ENCODE measurements at places on chromosomes 6 and 20.
A peak's percentile ranks its signal among the peaks of the same experiment; 100 is the strongest.

- DNase-seq = peak; percentile 76
Measured at GRCh38 chr6:133921249-133921859, 31.7 kb upstream of the TBPL1 start.

GRCh38 chr6:47132724-47133123 lies 90.6 kb upstream of the ADGRF1 start:
- no peak for DNase-seq

GRCh38 chr20:12723811-12724210 lies 285.0 kb upstream of the SPTLC3 start:
- DNase-seq = no peak

DNA sequence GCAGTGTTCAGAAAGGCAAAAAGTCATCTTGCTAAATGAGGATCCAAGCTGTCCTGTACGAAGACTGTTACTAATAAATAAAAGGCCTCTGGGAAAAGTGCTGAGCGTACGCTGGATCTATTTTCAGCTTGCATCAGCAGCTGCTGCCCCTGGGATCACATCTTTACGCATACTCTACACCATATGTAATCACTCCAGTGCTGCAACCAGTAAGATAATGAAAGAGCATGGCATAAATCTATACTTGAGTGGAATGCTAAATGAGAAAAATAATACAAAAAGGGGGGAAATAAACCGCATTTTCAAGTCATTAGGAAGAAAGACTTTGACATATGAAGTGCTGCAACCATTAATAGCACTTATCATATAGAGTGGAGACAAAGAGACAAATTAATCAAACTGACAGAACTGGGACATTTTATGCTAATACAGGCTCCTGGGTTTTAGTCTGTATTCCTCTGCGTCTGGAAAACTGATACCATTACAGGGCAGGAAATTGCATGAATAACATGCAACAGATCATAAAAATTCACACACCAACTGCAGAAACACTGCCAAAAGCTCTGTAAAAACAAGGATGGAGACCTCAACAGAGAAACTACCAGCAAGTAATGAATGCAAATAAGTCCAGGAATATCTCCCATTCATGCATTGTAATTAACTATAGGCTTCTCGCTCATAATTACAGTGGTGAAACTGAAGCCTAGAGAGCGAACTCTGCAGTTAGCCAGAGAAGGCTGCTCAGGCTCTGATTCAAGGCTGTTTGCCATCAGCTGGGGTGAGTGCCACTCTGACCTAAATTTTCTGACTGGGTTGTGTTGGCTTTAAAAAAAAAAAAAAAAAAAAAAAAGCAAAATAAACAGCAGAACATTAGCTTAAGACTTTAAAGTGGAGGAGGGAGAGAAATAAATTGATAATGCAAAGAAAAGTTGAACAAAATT lies 83.8 kb downstream of the GJA10 start:
- no peak for DNase-seq

DNA sequence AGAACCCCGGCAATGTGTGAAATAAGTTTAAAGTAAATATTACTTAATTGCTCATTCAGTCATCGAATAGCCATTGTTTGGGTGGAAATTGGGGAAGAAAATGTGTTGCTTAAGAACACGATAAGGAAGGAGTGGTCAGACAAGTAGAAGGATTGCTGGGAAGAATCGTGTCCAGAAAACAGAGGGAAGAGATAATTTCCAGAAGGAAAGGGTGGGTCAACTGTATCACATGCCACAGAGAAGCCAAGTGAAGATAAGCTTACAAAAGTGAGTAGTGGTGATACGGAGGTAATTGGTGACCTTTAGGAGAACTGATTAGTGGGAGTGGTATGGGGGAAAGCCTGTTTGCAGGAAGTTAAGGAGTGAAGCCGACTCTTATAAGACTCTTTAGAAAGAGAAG lies 306.2 kb downstream of the SOX4 start:
- no peak for DNase-seq

DNA sequence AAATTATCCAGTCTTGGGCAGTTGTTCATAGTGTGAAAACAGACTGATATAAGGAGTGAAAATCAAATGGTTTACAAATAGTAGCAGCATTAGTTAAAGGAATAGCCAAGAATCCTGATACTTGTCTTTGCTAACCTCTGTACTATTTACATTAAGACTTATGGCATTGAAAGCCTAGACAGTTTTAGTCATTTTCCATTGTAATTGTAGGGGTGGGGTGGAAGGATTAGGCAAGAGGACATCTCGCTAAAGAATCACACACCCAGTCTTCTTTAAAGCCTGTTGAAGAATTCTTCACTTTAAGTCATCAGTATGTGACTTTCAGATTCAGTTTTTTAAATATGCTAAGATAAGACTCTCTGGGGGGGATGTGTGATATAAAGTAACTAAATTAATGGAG lies 207.5 kb upstream of the PHACTR1 start:
- DNase-seq = no peak

DNA sequence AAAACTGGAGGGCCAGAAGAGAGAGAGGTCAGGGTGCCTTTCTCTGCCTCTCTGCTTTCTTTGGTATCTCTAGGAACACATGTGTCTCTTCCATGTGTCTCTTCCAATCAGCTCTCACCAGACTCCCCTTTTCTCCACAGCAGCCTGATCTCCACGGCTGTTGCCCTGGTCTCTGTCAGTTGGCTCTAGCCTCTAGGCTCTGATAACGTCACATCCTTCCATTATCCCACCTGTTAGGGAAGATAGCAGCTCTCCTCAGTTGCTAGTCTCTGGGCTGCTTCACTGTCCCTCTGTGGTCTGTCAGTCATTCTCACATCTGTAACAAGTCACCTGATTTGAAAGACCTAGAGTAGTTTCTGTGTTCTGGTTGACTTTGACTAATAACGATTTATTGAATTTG lies 80.2 kb downstream of the PLCB4 start:
- no peak for DNase-seq

DNA sequence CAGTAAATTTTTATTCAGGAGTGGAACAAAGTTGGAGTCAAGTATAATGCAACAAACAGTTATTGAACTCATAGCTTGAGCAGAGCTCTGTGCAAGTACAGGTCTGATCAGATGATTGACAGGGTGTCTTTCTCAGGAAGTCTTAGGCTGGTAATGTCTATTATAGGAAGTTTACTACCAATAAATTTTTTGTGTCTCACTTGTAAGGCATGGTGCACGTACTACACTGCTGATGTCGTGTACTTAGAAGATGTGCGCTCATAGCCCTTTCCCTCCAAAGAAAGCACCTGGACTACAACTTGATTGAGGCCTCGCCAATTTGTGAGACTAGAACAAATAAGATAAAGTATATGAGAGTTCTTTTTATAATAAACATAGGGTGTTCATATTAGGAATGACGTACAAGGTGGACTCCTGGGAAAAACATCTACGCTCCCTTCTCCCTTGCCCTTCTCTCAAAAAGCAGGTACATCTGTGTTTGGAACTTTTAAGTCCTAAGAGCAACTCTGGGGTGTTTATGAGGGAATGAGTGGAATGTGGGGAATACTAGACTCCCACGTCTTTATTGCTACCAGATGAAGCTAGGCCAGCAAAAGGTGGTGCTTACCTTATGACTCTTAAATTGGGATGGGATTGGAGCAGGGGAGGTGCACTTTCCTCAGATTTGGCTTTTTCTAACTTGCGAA lies 1.5 kb downstream of the NDUFAF5 start:
- DNase-seq = no peak

DNA sequence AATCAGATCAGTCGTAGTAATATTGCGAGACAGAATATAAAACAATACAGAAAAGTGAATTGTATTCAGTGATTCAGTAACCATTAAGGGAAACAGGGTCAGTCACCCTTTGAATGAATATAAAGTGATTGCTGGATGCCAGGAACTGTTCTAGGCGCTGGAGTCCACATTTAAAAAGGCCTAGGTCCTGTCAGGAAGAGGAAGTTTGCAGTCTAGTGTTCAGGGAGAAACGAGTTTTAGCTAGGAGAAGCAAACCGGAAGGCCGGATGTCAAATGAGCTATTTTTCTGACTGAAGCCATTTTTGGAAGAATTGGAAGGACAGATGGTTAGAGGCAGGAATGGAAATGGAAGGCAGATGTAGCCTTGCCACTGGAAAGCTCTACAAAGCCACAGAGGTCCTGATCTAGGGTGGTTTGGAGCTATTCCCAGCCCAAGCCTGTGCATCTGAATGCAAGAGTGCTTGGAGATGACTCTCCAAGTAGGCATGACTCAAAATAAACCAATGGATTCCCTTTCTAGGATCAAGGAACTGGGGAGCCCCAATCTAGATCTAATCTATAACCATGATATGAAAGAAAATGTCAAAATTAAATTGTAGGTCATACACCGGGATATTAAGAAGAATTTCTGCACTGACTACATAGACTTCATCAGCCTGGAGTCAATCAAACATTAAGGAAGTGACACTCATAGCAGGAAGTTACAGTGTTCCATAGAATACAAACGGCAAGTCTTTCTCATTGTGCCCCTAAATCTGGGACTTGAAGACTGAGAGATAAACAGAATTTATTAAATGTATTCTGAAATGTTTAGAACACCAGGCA lies 36.8 kb upstream of the CDKAL1 start:
- DNase-seq = no peak

- no peak for DNase-seq
Measured at GRCh38 chr6:50608421-50608820, 104.9 kb upstream of the TFAP2D start.

GRCh38 chr20:45373353-45374100 lies 4.6 kb downstream of the TP53TG5 start:
- peak; percentile 87 for DNase-seq

DNA sequence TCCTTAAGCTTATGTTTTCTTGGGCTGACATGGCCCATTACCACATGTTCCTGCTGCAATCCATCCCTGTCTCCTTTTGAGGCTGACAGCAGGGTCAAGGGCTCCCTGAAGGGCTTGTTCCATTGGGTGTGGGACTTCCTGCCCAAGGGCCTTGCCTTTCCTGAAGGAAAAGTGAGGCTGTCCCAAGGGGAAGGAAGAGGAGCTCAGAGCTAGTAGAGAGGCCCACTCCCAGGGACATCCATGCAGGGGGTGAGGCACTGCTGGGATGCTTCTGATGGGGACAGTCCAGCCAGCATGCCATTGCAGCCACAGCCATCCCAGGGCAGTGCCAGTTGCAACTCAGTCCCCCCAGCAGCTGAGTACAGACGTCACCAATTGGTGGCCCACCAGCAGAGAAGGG lies 138.4 kb upstream of the FOXA2 start:
- no peak for DNase-seq

- peak; percentile 39 for DNase-seq
Measured at GRCh38 chr6:53728570-53729194, 63.1 kb upstream of the KLHL31 start.

DNA sequence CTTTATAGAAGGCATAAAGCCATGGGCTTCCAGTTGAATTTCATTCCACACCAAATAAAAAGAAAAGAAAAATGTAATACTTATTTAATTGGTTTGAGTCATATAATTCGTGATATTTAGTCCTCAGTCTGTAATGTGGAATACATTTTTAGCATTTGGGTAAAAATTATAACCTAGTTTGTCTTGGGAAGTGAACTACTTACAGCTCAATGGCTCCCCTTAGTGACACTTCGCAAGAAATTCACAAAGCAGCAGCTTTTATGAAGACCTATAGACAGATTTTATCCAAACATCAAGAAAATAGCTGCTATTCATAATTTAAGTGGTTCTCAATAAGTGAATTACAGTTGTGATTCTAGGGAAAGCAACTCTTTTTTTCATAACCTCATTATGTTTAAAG lies 72.1 kb downstream of the RSPO3 start:
- peak; percentile 2 for DNase-seq

GRCh38 chr6:159324596-159324995 lies 155.4 kb downstream of the FNDC1 start:
- no peak for DNase-seq

GRCh38 chr6:96235927-96236326 lies 220.2 kb downstream of the FUT9 start:
- no peak for DNase-seq

GRCh38 chr20:62358171-62359042 lies 8.7 kb downstream of the LAMA5 start:
- DNase-seq = no peak

DNA sequence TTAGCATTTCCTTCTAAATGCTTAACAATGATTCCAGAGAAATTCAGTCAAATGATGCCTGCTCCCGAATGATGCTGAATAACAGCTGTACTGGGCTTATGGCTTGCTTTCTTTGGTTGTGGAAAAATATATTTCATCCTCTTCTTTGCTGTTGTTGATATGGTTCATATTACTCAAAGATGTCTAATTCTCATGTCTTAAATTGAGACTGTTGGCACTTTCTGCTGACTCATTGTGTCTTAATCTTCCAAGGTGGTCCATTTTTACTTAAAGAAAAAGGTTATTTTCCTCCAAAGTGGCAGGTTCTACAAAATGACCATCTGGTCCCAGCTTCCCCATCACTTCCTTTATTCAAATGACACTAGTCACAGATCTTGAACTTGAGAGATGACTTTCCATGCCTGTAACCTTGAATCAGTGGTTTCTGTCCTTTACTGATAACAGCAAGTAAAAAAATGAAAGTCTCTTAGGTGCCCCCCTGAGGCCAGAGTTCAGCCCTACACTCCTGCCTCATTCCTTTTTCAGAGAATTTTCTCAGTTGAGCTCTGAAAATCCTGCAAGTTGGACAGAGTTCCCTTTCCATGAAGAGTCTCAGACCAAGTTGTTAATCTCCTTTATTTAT lies 6.9 kb downstream of the SNAP25 start:
- DNase-seq = no peak

DNA sequence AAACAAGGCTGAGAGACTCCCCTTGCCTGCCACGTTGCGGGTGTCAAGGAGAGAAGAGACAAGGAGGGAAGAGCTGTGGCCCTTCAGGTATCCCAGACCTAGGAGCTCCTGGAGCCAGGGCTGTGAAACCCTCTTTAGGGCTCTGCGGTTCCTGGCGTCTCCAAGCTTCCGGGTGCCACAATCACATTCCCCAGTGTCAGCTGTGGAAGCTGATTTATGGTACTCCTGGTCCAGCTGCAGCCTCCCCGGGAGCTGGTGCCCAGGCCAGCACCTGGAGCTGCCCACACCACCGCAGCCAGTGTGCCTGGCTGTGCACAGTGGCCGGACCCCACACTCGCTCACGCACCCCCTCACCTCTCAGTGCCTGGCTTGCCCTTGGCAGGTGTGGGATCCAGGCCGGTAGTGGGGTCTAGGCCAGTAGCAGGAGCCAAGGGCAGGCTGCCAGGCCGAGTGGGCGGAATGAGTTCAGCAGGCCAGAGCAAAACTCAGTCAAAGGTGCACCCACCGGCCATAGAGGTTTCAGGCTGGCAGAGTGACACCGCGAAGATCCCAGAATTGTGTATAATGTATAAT lies 58.9 kb upstream of the L3MBTL3 start:
- no peak for DNase-seq

GRCh38 chr6:110053395-110054240 lies 75.5 kb downstream of the GPR6 start:
- peak; percentile 26 for DNase-seq

DNA sequence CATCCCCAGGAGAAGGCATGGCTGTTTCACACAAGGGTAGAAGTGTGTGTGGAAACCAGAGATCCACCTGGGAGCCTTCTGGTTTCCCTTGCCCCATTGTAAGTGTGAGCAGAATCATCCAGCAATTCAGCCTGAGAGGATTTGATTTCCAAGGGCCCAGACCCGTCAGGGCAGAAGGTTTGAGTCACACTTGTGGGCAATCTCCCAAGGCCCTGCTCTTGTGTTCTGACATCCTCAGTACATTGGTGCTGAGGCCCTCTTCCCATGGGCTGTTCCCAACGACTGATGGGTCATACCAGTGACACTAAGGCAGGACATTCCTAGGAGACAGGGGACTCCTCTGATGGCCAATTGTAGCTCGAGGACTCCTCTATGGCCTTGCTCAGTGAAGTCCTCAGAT lies 58.2 kb upstream of the POLR1H start:
- no peak for DNase-seq

Data from CD4-positive, alpha-beta T cell treated with Interferon alpha-2 for 1 hour (primary cell).